ENCODE measurements at places on chromosomes 4 and X.

DNA sequence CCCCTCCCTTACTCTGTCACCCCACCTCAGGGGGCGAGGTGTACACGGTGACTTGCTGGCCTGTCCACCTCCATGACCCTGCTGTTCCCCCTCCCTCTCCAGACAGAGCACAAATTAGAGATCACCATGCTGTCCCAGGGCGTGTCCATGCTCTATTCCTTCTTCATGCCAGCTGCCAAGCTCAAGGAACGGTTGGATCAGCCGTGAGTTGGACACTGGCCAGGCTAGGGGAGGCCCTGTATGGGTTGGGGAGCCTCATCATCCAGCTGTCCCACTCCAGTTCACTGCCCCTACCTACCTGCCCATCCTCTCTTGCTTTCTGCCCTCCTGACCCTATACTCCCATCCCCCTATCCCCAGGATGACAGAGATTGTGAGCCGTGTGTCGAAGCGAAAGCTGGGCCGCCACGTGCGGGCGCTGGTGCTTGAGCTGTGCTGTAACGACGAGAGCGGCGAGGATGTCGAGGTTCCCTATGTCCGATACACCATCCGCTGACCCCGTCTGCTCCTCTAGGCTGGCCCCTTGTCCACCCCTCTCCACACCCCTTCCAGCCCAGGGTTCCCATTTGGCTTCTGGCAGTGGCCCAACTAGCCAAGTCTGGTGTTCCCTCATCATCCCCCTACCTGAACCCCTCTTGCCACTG is 3.9 kb upstream of the CDK16 start:
- no peak for DNase-seq

GRCh38 chr4:153927451-153927850 is 138.6 kb upstream of the SFRP2 start:
- DNase-seq, result no peak

- no peak for DNase-seq
Observed at GRCh38 chr4:105633241-105633640, 75.2 kb downstream of the INTS12 start.

- DNase-seq, result no peak
Observed at GRCh38 chrX:19370061-19370460, 26.3 kb downstream of the PDHA1 start.

- no peak for DNase-seq
Observed at GRCh38 chr4:6308899-6309643, 39.4 kb downstream of the WFS1 start.

DNA sequence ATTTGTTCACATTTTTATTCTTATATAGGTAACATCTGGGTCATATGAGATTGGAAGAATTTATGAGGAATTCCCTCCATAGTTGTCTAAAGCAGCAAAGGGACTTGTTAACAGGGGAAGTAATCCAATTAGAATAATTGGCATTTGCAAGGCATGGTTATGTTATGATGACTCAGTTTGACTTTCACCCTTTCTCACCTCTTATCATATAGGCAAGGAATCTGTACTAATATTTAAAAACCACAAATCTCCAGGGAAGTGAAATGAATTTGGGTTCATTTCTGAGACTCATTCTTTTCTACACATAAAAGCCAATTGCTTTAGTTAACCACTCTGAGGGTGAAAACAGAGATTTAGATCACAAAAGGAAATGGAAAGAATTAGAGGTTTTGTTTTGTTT is 281.5 kb upstream of the DKK2 start:
- DNase-seq, result no peak

GRCh38 chr4:99790796-99791617 is 25.6 kb upstream of the DAPP1 start:
- no peak for DNase-seq

GRCh38 chrX:9267415-9267814 is 197.4 kb upstream of the TBL1X start:
- DNase-seq, result peak; percentile 38

DNA sequence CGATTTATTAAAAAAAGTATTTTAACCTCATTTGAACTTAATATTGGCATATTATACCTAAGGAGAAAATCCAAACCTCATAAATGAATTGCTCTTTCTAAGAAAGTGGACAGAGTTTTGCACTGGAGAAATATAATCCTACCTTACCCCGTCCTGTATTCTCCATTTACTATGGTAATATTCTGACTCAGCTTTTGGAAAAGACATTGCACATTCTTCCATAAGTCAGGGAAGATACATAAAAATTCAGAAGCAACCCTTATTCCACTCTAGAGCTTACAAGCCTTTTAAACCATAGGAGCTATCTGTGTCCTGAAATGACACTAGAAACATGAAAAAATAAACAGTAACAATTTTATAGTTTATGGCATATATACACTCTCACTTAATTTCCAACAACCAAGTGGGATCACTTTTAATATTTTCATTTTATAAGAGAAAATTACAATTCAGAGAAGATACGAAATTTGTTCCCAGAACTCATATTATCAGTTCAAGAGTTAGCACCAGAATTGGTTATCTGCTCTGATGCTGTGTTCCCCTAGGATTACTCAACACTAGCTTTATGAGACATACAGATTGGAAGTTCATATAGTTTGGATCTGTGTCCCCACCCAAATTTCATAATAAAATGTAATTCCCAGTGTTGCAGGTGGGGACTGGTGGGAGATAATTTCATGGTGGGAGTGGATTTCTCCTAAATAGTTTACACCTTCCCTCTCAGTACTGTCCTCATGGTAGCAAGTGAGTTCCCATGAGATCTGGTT is 359.4 kb downstream of the ARAP2 start:
- DNase-seq, result no peak

DNA sequence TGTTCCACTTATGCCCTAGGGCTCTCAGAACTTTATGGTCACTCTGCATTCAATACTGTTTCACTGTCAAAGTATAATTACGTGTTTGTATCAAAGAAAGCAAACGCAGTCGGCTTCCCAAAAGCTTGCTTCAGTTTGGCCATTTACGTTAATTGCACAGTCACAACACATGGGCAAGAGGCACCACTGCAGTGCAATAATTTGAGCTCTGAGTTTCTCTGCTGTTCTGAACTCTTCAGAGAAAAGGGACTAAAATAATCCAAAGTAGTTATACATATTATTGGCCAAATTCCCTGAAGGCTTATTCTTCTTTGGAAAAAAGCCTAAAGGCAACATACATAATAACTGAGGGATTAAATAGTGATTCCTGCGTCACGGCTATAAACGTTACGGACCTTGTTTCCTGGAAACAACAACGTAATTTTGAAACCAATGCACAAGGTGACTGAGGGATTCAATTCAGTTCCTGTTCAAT is 51.3 kb downstream of the RNF150 start:
- DNase-seq, result no peak

GRCh38 chrX:36978886-36979285 is 29.3 kb upstream of the FAM47C start:
- DNase-seq, result no peak

GRCh38 chr4:13627178-13627605 is 333 bp downstream of the BOD1L1 start:
- DNase-seq, result peak; percentile 4

GRCh38 chr4:90456891-90457290 is 329.7 kb downstream of the CCSER1 start:
- no peak for DNase-seq

DNA sequence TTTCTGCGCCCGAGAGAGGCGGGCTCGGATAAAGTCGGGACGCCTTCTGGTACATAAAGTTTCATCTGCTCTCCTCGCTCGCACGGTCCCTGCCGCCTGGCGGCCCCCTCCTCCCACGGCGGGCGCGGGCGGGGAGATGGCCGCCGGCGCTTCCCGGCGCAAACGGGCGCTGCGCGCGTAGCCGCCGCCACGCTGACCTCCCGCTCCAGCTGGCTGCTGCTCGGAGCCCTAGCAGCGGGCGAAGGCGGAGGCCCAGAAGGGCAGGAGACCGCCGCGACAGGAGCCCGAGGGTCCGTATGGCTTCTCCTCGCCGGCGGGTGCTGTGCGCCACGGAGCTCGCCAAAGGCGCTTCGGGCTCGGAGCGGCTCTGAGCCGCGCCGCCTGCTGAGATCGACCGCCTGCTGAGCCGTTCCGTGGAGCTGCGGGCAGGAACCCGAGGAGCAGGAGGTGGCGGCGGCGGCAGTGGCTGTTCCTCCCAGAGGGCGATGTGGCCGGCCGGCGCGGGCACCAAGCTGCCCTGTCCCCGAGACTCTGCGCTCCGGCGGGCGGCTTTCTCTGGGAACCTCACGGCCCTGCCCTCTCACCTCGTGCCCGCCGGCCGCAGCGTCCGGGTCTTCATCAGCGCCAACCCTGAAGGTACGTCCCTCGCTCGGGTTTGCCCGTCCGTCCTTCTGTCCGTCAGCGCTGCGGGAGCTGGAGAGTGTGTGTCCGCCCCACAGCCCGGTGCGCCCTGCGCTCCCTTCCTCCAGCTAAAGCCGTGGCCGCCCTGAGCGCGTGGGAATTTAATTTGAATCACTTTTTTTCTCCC is at the start of gene NWD2:
Gene NWD2, plus strand, starts transcription at position 161 of the 808 bp plus-strand sequence. Its CDS starts 325 bp downstream, at position 486.
- no peak for DNase-seq

DNA sequence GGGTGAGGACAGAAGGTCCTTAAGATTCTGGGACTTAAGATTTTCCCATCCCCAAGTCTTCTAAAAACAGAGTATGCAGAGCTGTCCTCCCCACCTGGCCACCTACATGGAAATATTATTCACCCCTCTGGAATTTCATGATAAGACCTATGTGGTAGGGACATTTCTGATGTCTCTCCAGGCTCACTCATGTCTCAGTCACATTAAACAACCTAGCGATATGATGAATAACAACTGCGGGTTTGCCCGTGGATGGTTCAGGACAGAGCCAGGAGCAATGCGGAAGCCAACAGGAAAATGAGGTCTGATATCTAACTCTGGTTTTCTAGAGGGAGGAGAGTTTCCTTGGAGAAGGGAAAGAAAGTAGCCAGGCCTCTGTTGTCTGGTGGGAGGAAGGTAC is 47.4 kb downstream of the TEX13A start:
- DNase-seq, result no peak

GRCh38 chr4:173264245-173264644 is 69.9 kb downstream of the HMGB2 start:
- DNase-seq, result no peak

DNA sequence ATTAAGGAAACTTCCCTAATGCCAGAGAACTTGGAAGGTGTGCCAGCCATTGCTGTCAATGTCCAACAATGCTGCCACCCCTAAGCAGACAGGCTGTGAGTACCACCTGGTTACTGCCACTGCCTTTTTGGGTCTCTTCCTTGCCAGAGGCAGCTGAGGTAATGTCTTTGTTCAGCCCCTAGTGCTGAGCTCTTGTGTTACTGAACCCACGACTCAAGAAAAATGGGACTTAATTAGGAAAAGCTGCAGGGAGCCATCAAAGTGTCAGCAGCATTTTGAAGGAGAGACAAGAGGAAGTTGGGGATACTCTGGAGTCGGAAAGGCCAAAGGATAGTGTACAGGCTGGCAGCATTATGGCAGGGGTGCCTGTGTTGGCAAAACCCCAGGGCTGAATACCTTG is 283.7 kb downstream of the AFF2 start:
- no peak for DNase-seq

DNA sequence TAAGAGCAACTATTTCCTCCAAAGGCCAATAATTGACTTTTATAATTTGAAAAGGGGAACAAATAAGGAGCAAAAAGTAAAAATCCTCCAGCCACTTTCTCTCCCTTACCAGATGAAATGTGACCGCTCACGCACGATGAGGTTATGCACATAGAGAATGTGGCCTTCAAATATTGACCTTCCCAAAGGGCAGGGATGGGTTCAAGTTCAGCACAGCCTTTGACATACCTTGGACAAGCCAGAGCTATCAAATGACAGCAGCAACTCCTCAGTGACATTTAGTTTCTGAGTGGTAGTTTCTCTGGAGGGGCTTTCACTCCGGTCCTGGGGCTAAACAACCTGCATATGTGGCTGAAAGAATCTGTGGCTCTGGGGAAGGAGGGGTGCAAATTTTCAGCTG is 50.7 kb downstream of the AMOT start:
- DNase-seq, result no peak

DNA sequence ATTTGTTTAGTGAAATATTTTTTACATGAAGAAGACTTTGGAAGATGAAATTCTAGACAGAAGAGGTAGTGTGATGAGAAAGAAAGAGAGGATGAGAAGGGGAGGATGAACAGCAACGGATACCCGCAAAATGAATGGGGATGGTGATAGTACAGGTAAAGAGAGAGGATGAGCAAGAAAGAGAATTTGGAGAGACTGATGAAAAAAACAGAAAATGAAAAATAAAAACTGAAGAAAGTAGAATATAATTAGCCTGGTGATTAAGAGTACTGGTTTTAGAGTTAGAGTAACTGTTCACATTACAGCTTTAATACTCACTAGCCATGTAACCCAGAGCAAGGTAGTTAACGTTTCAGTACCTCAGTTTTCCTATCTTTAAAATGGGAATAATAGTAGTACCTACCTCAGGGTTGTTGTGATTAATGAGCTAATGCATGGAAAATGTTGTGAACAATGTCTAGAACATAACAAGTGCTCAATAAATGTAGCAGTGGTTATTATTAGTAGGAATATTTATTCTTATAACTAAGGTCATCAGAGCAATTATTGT is 54.9 kb upstream of the ANTXR2 start:
- no peak for DNase-seq

DNA sequence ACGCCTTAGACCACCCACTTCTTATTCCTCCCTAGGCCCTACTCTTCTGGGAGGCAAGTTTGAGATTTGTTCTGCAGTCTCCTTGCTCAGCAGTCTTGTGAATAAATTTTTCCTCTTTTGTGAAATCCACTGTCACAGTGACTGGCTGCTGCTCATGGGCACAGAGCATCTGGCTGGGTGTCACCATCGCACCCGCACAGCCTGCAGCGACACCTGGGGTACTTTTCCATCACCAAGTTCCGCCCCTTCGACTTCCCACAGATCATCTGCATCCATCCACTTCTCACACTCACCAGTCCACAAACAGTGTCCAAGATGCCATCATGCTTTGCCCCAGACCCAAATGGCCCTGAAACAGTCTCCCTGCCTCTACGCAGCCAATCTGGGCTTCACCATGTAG is 36.4 kb upstream of the AFAP1 start:
- no peak for DNase-seq

- no peak for DNase-seq
Observed at GRCh38 chrX:13200398-13200797, 119.5 kb downstream of the ATXN3L start.

All from SW480 (cell line).